Heart right ventricle (tissue), 16 donors: ENCODE measurements at places on chromosomes 12 and 14. TPM values are rescaled to one million over a fixed set of nuclear protein-coding genes. Genes with fewer than 3 reads are reported as not detected.
A peak's percentile ranks its signal among the peaks of the same experiment; 100 is the strongest.

DNA sequence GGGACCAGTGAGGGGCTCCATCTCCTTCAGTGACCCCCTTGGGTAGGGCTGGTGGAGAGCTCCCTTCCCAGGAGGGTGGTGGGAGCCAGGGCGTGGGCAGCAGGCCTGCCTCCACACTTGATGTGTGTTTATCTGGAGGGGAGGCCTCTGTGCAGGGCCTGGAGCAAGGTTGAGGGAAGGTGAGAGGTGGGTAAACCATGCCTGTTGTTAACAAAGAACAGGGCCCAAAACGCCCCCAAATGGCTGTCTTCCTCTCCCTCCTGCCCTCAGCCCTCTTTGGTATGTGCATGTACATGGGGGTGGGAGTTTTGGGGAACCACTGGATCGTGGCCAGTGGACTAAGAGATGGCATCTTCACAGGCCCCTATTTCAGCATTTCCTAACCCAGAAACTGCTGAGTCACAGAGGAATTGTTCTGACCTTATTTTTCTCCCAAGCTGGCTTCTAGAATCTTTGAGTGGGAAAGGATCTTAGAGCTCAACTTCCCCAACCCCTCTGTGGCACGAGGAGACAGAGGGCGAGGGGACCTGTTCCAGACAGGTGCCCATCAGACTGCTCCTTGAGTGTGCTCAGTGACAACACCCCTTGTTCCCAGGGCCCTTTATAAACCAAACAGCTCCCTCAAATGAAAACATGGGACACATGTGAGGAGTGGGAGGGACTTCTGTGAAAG, 3.6 kb downstream of the SLC48A1 start:
- H3K4me3 ChIP-seq, result no peak overlapping the region
- no peaks in the 10 kb centered on the region for H3K27me3 ChIP-seq
- DNase-seq, result no peak
- peaks cover 62% of the 10 kb centered on the region for H3K4me1 ChIP-seq

DNA sequence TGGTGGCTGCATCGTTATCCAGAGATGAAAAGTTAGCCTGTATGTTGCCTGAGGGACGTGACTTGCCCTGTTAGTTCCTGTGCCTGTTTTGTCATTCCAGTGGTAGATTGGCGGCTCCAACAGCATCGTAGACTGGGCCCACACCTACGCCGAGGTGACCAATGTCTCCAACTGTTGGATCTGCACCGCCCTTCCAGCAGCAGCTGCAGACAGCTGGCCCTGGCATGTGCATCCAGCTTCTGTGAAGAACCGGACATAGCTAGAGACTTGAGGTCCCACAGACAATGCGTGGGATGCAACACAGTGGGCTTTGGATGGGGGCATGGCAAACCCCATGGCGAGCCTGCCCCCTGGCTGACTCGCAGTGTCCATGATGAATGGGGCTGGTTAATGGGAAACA, 93.0 kb upstream of the TMPO start:
- no peaks in the 10 kb centered on the region for H3K36me3 ChIP-seq
- H3K27ac ChIP-seq, result no peak overlapping the region
- DNase-seq, result no peak
- no peak overlapping the region for H3K4me3 ChIP-seq
- H3K27me3 ChIP-seq, result no peaks in the 10 kb centered on the region

The RFX4 gene
- 0.11 TPM for total RNA-seq

DNA sequence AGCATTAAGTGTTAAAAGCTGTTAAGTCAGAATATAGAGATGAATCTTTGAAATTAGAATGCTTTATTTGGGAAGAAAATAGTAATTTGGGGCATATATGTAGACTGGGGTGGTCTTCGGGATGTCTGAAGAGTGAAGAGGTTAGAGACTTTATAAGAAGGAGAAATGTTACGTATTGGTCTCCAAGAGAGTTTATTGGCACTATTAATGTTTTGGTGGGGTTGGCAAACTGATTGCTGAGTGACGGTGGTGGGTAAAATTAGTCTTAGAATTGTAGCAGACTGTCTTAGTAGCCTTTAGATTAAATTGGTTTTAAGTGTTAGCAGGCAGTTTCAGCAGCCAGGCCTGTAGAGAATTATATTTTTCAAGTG, 4.9 kb upstream of the ATP23 start:
- peak overlapping the region; percentile 78 for H3K27ac ChIP-seq
- H3K27me3 ChIP-seq, result no peaks in the 10 kb centered on the region
- H3K36me3 ChIP-seq, result peaks cover 6% of the 10 kb centered on the region
- no peak for DNase-seq
- peak overlapping the region; percentile 63 for H3K4me3 ChIP-seq

DNA sequence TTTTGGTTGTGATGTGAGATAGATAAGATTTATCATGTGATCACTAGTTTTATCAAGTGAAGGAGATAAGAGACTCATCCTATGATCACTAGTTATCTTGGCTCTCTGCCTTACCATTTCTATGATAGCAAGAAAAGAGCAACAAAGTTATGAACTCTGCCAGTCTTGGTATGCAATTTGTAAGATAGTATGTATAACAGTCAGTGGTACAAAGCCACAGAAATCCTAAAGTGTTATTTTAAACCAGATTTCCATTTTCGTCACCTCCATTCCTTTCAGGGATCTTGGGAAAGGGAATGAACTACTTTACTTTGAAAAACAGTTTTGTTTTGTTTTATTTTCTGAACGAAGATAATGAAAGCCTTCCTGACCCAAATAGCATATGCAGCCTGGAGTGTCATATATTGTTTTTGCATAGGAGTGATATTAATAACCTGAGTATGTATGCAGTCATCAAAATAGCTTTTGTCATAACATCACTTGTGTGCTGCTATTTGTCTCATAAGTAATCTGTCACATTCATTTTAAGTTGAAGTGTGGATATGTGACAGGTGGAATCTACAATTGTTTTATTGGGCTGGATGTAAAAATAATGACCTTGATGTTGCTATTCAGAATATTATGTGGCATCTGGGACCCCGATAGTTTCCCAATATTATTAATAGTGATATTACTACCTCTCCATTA, 35.0 kb downstream of the FLRT2 start:
- no peaks in the 10 kb centered on the region for H3K36me3 ChIP-seq
- DNase-seq, result no peak
- no peaks in the 10 kb centered on the region for H3K4me1 ChIP-seq
- H3K27me3 ChIP-seq, result no peaks in the 10 kb centered on the region
- H3K4me3 ChIP-seq, result no peak overlapping the region

GRCh38 chr14:38197784-38198335, 9.8 kb upstream of the SSTR1 start:
- no peak overlapping the region for H3K4me3 ChIP-seq
- DNase-seq, result no peak
- no peaks in the 10 kb centered on the region for H3K27me3 ChIP-seq
- no peak overlapping the region for H3K27ac ChIP-seq
